ENCODE measurements at places on chromosomes 2 and 18.

- DNase-seq = no peak
Measured at GRCh38 chr2:1741851-1742250, 2.5 kb downstream of the PXDN start.

- DNase-seq = no peak
Measured at GRCh38 chr2:62156861-62157496, 38.9 kb upstream of the B3GNT2 start.

- no peak for DNase-seq
Measured at GRCh38 chr18:50042611-50043010, 152.3 kb downstream of the MYO5B start.

DNA sequence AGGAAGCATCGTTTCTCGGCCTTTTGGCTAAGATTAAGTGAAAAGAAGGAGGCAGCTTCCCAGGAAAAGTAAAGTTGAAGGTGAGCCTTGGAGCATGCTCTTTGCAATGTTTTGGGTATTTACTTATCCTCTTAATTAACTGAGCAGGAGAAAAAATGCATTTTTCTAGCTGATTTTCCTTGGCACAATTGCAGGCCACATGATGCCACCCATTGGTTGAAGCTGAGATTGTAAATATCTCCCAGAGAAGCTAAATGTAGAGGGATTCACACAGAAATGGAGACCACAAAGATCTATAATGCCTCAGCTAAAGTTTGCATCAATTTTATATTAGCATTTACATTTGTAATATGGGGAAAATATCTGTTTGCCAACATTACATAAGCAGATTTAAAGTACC lies 294.1 kb downstream of the KCNS3 start:
- DNase-seq = no peak

DNA sequence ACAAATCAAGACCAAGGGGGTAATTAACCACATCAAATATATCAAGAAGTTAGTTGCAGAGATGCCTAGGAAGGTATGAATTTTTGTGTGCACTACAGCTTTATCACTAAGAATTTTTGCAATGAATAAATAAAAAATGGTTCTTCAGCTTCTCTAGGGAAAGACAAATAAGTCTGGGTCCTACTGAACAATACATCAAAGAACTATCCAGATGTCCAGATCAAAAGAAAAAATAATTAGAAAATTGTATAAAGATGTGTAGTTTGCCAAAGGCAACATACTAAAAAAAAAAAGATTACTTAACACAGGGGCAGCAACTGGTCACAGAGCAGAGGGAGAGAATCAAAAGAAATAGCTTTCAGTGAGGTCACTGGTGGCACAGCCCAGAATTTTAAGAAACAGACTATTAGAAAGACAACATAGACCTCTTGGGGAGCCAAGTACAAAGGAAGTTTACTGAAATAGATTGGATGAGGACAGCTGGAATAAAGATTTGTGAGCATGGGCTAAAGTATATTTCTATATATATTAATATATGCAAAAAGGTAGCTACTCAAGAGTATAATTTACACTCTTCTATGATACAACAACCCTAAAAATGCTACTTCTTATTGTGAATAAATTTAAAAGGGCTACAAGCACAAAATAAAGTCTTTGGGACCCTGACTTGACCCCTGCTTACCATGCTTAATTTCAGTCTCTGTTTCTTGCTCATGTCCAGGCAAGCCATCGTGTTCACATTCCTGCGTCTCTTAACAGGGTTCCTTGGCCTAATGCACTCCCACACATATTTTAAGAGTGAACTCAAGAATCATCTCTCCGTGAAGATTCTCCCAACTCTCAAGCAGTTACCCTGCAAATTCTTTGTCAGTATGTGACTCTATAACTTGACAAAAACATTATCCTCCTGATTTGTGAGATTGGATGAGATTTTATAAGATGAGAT lies 99.0 kb upstream of the GRB14 start:
- DNase-seq = no peak

DNA sequence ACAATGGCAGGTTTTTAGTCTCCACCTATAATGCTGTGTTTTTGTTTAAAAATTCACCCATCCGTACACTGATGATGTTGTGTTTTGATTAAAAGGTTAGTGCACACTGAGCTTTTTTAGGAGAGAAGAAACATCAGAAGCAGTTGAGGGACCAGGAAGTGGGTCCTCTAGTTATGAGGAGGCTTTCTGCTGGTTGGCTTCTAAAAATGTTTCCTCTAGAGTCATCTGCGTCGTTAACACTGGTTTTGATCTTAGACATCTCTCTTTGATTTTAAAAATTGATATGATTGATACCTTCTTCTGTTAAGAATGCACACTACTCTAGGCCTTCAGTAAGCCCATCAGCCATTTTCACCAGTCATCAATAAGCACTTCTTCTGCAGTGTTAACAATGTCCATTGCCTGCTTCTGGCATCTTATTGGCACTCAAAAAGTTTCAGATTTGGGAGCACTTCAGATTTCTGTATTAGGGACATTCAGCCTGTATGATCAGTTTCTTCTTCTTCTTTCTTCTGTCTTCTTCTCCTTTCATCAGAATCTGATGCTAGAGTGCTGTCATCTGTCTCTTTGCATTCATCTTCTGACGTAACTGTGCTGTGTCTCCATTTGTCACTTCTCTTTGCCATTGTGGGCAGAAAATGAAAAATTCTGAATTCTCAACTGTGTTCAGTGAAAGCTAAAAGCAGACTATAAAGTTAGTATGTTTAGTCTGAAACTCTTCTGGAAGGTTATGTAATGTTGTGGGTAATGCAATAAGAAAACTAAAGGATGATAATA lies 56.3 kb downstream of the PHLPP1 start:
- no peak for DNase-seq

- no peak for DNase-seq
Measured at GRCh38 chr18:361941-362310, 94.1 kb upstream of the THOC1 start.

GRCh38 chr2:136183097-136183496 lies 65.1 kb upstream of the CXCR4 start:
- no peak for DNase-seq

GRCh38 chr18:8952769-8953760 lies 149.4 kb upstream of the NDUFV2 start:
- no peak for DNase-seq

DNA sequence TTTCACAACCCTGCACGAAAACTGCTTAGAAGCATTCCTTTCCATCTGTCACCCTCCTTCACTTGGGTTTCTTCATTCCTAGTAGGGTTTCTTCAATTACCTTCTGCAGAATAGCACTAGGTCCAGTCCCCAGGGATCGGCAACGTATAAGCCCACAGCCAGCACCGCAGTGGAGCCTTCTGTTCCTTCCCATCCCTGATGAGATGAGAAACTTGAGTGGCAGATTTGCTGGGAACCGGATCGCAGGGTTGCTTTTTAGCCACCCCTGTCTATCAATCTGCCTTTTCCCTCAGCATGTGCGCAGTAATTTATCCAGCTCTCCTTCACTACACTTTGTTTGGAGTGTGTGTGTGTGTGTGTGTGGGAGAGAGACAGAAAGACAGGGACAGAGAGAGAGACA lies 94.2 kb downstream of the CD8B2 start:
- DNase-seq = no peak

- DNase-seq = no peak
Measured at GRCh38 chr2:232447091-232447620, 8.8 kb upstream of the ALPI start.

GRCh38 chr2:26430826-26431225 lies 29.1 kb downstream of the DRC1 start:
- no peak for DNase-seq

DNA sequence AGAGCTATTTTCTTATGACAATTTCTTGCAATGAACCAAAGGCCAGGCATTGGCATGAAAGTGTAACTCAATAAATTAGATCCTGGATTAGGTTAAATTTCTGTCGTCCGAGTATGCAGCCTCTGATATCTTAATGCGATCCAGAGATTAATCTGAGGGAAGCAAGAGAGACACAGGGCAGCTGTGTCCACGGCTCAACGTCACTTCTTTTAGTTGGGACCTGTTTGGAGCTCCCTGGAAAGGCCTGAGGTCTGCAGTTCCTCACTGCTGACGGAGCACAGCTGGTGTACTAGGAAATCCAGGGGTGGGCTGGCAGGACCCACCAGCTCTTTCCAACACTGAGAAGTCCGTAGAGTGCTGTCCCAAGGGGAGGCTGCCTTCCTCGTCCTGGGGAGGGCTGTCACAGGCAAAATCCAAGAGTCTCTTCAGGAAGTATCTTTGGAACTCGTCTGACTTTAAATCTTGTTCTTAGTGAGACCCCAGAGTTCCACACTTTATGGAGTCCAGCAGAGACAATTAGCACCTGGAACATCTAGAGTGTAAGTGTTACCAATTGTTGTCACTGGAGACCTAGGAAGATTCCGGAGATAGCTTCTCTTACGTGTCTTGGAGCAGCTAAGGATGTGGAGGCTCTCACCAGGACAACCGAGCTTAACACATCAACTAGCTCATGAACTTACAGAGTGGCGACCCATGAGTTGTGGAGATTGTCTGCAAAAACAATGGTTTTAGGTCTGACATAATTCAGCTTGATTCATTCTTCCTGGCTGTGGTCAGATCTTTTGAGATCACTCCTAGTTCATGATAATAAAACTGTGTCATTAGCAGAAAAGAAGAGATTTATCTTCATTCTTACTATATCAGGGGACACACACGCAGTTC lies 173.7 kb downstream of the ACKR3 start:
- DNase-seq = no peak

- no peak for DNase-seq
Measured at GRCh38 chr2:217691920-217692666, 310.7 kb downstream of the TNS1 start.

- DNase-seq = no peak
Measured at GRCh38 chr2:166632616-166633015, 138.6 kb upstream of the SCN7A start.

DNA sequence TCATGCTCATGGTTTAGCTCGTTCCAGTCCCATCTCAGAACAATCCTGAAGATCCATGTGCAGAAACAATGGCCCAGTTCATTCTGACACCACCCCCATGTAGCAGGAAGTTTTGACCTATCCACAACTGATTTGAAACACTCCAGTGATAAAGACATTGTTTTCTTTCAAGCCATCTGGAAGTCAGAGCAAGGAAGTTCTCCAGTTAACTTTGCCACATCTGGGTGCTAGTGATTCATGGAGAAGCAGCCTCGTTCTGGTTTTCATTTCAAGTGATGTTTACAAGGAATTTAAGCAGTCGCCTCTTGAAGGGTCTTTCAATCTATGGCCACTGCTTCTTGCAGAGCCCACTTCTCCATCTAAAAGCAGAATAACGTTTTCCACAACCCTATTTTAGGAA lies 36.6 kb upstream of the TWIST2 start:
- DNase-seq = no peak

DNA sequence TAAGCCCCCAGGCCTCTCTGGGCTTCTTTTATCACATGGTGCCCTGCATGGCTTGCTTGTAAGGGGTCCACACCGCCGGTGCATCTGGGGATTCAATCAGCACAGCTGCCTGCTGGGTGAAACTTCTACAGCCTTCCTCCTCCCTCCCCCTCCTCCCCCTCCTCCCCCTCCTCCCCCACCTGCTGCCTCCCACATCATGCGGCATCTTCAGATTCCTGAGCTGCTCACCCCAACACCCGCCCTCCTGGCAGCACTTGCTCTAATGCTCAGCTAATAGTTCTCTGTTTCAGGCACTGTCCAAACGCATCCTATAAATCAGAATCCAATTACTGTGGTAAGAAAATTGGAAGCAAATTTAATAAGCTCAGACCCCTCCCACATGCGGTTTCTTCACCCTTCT lies 150.7 kb downstream of the GALNT14 start:
- DNase-seq = no peak

DNA sequence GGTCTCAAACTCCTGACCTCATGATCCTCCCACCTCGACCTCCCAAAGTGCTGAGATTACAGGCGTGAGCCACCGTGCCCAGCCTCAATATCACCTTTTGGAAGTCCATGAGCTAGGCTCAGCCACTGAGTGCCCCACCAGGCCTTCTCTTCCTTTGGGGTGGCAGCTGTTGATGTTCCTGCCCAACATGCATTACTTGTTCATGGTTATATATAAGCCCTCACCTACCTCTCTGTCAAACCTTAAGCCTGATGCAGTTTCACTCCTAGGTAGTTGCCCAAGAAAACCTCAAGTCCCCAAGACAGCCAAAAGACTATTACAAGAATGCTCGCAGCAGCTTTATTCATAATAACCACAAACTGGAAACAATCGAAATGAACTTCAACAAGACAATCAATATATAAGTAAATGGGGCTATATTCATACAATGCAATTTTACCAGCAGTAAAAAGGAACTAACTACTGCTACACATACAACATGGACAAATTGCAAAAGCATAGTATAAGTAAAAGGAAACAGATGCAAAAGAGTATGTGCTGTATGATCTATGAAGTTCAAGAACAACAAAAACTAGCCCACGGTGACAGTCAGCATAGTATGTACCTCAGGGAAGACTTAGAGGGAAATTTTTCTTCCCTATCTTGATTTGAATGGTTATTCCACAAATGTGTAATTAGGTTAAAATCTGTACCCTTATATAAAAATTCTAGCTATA lies 59.6 kb upstream of the REL start:
- no peak for DNase-seq

GRCh38 chr18:74256190-74256589 lies 35.6 kb downstream of the CYB5A start:
- DNase-seq = no peak

GRCh38 chr18:76394780-76395476 lies 100.1 kb downstream of the ZNF516 start:
- DNase-seq = no peak

DNA sequence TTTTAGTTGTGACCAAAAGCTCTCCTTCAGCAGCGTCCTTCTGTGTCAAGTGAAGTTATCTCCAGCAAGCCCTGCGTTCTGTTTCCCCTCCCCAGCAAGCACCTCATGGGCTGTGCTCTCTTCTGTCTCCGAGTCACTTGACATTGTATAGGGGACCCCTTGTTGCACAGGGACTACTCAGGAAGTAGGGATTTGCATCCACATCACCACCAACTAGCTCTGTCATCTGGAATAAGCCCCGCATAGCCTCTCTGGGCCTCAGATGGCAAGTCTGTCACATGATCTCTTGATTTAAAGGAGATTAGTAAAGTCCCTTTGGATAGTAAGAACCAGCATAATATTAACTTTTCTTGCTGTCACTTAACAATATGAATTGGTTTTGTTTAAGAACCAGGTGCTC lies 32.0 kb upstream of the STPG4 start:
- DNase-seq = no peak

- no peak for DNase-seq
Measured at GRCh38 chr2:64325477-64325851, 128.5 kb upstream of the LGALSL start.

- peak; percentile 89 for DNase-seq
Measured at GRCh38 chr2:219176818-219177551, at the start of gene CNPPD1. TSS of gene CNPPD1 (minus strand) at chr2:219176925. CDS start at chr2:219176828, 97 bp downstream.

- no peak for DNase-seq
Measured at GRCh38 chr2:62426154-62426912, 79.7 kb downstream of the TMEM17 start.

GRCh38 chr2:143029141-143029540 lies 100.1 kb upstream of the ARHGAP15 start:
- no peak for DNase-seq

GRCh38 chr2:116922414-116922813 lies 892.1 kb upstream of the DDX18 start:
- DNase-seq = no peak
